ENCODE measurements at places on chromosomes 4 and X. TPM values are rescaled to one million over a fixed set of nuclear protein-coding genes. Genes with fewer than 3 reads are reported as not detected.

Gene NR3C2
- total RNA-seq, result not detected

Gene MEPE
- not detected for total RNA-seq

Gene ETDB
- total RNA-seq, result not detected

Gene PLRG1
- 77.4 TPM for total RNA-seq

Gene VCX3A
- not detected for total RNA-seq

Gene APELA
- not detected for total RNA-seq

Gene EGF
- 4.2 TPM for total RNA-seq

Gene MSL3
- total RNA-seq, result 31.3 TPM

Gene PITX2
- 0.48 TPM for total RNA-seq

Gene TCEAL6
- not detected for total RNA-seq

Gene TRMT2B
- total RNA-seq, result 12.7 TPM
